ENCODE measurements at places on chromosomes 7 and 10.

- no peak for DNase-seq
These were observed 291.7 kb downstream of the AUTS2 start for GRCh38 chr7:69889976-69890351.

GRCh38 chr7:289209-289755, 688 bp upstream of the FOXL3 start:
- no peak for DNase-seq

GRCh38 chr10:132585732-132586722, 48.4 kb downstream of the INPP5A start:
- no peak for DNase-seq

DNA sequence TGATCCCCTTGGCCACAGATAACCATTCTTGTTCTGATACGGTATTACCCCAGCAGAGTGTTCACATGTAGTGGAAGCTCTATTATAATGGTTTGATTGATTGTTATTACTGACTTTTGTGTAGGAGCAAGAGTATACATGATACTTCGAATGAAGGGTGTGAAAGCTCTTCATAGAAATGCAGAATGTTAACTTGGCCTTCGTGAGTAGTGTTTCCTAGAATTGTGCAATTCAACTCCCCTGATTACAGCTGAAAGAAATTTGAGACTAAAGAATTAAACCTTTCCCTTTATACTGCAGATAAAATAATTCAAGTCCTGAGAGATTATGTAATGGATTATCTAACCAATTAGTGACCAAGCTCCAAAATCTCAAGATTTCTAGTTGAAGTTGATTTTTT, 38.2 kb downstream of the MKLN1 start:
- DNase-seq: no peak

GRCh38 chr7:131026297-131027000, 292.4 kb upstream of the KLF14 start:
- DNase-seq: no peak

DNA sequence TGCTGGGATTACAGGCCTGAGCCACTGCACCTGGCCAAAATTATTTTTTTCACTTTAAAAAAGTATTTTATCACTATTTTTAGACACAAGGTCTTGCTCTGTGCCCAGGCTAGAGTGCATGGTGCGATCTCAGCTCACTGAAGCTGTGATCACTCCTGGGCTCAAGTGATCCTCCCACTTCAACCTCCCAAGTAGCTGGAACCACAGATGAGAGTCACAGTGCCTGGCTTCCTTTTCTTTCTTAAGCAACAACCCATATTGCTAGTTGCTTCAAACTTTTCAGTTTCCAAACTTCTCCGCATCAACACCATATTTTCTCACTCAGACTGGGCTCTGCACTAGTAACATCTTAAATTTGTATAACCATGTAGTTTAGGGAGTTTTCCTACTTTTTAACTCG, 9.5 kb upstream of the SMC3 start:
- no peak for DNase-seq

DNA sequence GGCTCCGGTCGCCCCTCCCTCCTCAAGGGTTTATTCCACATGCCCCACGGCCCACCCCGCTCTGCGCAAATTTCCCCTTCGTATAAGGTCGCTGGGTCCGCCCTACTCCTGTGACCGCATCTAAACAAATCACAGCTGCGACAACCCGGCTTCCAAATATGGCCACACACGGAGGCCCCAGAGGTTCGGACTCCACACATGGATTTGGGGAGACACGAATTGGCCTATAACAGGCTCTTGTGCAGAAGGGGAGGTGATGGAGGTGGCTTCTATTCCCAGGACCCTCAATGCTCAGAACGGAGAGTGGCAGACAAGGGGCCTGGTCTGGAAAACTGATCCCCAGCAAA, 90.1 kb downstream of the FOXL3 start:
- no peak for DNase-seq

DNA sequence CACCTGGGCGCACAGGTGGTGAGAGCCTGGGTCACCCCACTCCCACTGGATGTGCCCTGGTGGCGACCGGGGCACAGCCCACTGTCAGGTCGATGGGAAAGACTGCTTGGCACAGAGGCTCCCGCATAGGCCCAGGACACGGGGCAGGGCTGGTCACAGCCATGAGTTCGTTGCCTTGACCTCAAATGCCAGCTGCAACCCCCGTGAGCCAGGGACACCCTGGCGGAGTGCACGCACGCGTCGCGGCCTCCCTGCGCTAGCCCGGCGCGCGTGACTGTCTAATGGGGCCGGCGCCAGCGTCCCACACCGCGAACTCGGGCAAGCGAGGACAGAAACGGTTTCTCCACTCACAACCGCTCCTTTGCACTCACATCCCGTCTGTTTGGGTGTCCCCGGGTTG, 267.4 kb downstream of the USP6NL start:
- DNase-seq: no peak

DNA sequence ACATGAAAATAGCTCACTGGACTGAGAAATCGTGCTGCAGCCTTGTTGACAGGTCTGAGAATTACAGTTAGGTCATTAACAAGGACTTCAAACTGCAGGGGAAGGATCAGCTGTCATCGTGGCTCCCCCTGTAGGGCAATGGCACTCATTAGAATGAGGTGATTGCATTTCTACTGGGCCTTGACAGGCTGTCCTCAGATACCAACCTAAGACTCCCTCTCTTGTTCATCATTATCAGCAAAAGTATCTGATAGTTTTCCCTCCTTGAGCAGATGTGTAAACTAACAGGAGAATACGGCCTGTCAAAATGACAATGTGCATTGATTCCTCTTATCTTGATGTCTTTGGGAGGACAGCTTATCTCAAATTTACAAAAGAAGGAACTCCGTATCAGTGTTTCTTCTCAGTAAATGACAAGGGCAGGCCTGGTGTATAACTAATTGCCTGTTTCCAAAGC, 648.5 kb upstream of the LRRN3 start:
- DNase-seq: no peak

- DNase-seq: no peak
These were observed 212.3 kb downstream of the DKK1 start for GRCh38 chr10:52526251-52526823.

GRCh38 chr7:48183965-48184364, 12.7 kb downstream of the ABCA13 start:
- peak; percentile 7 for DNase-seq

GRCh38 chr10:127571386-127571785, 22.3 kb downstream of the NPS start:
- no peak for DNase-seq

DNA sequence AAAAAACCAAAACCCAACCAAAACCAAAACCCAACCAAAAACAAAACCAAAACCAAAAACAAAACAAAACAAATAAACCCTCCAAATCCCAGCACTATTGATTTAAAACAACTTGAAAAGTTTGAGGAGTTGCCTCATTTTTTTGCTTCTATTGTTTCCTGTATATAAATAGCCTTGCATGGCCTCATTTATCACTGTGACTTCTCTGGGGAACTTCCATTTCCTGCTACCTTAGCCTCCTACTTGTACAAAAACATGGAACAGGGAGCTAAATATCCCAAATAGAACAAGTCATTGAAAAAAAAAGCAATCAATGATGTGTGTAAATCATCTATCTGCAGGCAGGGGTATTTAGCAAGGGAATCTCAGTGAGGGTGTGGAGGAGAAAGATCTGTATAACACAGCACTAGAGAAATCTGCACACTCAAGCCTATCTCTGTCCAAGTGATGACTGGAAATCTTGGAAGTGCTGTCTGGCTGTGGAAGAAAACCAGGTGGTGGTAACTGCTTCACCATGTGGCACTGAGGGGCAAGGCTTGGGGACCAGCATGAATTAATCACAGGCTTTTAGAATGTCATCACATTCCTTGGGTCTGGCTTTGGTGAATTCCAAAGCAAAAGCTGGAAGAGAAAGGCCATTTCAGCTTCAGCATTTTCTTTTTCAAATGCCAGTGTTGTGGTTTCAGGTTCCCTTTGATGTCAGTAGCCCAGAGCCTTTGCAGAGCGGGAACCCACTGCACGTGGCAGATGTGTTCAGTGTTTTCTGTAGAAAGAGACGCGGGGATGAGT, 349.5 kb upstream of the ZNF32 start:
- no peak for DNase-seq

GRCh38 chr10:24814568-24815313, 91.1 kb upstream of the ARHGAP21 start:
- no peak for DNase-seq

GRCh38 chr10:12730809-12731519, 270.5 kb downstream of the CCDC3 start:
- no peak for DNase-seq

GRCh38 chr10:126806991-126807702, 98.1 kb upstream of the DOCK1 start:
- DNase-seq: no peak

DNA sequence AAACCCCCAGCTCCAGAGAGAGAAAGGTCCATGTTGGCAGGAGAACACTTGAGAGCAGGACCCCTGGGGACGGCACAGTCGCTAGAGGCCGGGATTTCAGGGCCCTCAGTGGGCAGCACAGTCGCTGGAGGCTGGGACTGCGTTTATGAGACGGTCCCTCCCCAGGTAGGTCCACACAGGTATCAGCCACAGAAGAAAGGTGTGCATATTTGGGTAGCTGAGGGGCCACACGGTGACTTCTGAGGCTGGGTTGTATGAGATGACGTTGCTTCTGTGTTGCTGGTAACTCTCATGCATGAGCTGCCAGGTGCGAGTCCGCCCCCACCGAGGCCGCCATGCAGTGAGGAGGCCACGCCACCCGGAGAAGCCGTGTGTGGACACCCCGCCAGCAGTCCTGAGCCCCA, 56.9 kb upstream of the PPP2R2D start:
- no peak for DNase-seq

DNA sequence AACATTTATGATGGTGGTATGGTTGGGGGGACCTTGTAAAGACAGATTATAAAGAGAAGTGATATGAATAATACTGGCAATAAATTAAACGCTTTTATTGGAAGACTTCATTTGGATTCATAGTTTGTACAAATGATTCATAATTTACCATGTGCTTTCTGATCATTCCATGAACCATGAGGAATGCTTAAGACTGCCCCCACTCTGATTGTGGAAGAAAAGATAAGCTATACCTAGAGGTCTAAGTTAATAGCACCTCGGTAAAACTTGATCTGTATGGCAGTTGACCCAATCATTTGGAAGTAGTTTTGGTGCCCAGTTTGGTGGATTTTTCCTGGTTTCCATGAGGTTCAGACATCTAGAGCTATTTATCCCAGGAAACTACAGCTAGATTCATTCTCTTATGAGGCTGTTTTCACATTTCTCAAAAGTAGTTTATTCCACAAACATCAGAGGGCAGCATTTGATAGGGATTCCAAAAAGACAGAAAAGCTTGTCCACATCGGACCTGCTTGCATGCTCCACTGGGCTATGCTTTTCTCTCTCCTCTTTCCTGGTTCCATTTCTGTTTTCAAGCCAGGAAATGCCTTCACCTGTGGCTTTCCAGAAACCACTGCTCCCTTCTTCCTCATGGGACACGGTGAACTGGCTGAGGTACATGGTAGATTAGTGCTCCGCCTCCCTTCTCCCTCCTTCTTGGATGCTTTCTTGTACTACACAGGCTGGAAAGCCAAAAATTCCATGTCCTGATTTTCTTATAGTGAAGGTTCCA, 29.2 kb downstream of the TFAM start:
- no peak for DNase-seq

- DNase-seq: no peak
These were observed 171.5 kb downstream of the SH3PXD2A start for GRCh38 chr10:103683851-103684250.

DNA sequence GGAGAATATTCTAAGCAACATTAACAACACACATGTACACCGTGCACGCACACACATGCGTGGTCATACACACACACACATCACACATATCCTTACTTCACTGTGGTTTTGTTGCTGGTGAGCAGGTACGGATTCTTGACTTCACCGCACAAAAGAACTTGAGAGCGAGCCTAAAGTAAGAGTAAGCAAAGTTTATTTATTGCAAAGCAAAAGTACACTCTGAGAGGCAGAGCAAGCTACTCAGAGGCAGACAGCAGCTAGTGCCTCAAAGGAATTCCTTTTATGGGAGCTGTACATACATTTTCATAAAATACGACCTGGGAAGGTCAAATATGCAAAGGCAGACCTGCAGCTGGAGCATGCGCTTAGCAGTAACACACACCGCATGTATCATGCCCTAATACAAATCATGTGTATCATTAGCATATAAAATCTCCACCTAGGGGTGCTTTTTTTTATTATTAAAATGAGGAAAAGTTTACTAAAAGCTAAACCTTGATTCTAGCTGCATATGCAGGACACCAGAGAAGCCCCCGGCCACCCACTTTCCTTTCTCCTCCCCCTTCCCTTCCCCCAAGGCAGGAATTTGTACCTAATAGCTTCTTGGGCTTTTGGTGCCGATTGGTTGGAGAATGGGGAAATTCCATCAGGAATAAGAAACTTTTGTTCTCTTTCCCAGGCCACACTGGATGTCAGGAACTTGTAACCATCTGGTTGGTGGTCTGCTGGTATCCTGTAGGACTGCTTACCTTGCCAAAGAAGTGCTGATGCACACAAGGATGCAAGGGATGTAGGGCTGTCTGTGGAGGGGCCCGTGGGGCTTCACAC, 16.5 kb upstream of the GPR37 start:
- DNase-seq: no peak

DNA sequence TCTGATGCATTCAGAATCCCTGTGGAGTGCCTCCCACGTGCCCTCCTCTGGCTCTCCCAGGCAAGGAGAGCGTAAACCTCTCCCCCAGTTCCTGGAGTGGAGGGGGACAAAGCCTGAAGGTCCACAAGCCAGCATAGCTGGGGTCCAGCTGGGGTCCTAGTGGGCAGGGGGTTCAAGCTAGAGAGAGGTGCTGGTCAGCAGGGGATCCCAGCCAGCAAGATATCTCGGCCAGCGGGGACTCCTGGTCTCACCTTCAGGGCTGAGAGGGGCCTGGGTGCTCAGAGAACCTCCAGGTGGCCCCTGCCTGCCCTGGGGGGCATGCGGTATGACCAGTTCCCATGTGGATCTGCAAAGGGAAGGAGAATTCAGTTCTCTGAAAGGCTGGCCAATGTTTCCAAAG, 413.7 kb downstream of the TCERG1L start:
- DNase-seq: no peak

DNA sequence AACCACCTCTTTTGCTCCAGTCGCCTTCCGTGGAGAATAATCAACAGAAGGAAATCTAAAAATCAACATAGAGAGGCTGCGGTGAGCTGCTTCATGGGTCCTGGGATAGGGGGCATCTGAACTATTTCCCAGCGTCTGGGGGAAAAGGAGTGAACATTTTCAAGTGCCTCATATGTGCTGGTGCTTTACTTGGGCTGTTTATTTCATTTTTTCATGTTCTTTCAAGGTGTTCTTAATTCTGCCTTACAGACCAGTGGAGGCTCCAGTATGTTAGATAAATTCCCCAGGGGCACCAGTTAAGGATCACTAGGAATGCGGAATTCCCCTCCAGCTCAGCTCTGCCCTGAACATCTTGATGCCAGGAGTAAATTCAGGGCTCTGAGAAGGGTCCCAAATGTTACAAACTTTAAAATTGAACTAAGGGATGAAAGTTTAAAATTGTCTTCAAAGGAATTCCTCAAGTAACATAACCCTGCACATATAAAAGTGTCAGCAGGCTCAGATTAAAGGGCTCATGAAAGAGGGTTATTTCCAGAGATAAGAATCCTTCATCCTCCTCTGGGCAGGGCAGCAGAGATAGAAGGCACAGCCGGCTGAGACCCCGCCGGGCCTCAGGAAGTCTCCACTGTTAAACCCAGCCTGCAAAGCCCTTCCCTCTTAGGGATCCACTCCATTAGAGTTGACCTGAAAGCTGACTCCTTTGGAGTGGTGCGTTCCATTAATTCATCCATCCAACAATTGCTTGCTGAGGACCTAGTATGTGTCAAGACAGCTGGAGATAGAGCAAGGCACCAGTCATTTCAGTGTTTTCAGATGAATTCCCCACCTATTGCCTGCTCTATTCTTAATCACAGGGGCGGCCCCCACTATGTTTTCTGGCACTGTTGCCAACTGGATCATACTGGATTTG, 345.8 kb downstream of the KCNMA1 start:
- DNase-seq: no peak

GRCh38 chr10:23824822-23825221, 384.1 kb upstream of the KIAA1217 start:
- DNase-seq: no peak

All from GM06990 (cell line).